ENCODE measurements at places on chromosomes 1 and 21. TPM values are rescaled to one million over a fixed set of nuclear protein-coding genes. Genes with fewer than 3 reads are reported as not detected.

OR2M3 gene
- not detected for total RNA-seq

- H3K36me3 ChIP-seq = no peaks in the 10 kb centered on the region
- H3K27me3 ChIP-seq = peaks cover 55% of the 10 kb centered on the region
- H3K4me3 ChIP-seq = no peak overlapping the region
- H3K4me1 ChIP-seq = peaks cover 6% of the 10 kb centered on the region
- H3K27ac ChIP-seq = no peak overlapping the region
Measured at GRCh38 chr1:20367116-20367585, 76.5 kb downstream of the VWA5B1 start.

- H3K36me3 ChIP-seq = no peaks in the 10 kb centered on the region
- H3K4me3 ChIP-seq = no peak overlapping the region
- no peaks in the 10 kb centered on the region for H3K4me1 ChIP-seq
- H3K27ac ChIP-seq = no peak overlapping the region
Measured at GRCh38 chr1:104259481-104259880, 509.8 kb downstream of the AMY1C start.

DNA sequence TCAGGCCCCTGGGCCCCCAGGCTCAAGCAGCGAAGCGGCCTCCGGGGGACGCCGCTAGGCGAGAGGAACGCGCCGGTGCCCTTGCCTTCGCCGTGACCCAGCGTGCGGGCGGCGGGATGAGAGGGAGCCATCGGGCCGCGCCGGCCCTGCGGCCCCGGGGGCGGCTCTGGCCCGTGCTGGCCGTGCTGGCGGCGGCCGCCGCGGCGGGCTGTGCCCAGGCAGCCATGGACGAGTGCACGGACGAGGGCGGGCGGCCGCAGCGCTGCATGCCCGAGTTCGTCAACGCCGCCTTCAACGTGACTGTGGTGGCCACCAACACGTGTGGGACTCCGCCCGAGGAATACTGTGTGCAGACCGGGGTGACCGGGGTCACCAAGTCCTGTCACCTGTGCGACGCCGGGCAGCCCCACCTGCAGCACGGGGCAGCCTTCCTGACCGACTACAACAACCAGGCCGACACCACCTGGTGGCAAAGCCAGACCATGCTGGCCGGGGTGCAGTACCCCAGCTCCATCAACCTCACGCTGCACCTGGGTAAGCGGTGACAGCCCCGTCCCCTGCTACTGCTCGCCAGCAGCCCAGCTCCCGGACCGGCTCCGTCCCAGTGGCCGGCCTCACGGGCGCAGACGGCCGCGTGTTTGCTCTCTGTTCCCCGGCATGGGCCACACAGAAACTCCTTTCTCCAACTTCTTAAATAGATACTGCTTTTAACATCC is 539 bp downstream of the LAMC1 start:
- peaks cover 11% of the 10 kb centered on the region for H3K4me1 ChIP-seq
- H3K27ac ChIP-seq = no peak overlapping the region
- peaks cover 74% of the 10 kb centered on the region for H3K27me3 ChIP-seq
- peaks cover 3% of the 10 kb centered on the region for H3K36me3 ChIP-seq

DNA sequence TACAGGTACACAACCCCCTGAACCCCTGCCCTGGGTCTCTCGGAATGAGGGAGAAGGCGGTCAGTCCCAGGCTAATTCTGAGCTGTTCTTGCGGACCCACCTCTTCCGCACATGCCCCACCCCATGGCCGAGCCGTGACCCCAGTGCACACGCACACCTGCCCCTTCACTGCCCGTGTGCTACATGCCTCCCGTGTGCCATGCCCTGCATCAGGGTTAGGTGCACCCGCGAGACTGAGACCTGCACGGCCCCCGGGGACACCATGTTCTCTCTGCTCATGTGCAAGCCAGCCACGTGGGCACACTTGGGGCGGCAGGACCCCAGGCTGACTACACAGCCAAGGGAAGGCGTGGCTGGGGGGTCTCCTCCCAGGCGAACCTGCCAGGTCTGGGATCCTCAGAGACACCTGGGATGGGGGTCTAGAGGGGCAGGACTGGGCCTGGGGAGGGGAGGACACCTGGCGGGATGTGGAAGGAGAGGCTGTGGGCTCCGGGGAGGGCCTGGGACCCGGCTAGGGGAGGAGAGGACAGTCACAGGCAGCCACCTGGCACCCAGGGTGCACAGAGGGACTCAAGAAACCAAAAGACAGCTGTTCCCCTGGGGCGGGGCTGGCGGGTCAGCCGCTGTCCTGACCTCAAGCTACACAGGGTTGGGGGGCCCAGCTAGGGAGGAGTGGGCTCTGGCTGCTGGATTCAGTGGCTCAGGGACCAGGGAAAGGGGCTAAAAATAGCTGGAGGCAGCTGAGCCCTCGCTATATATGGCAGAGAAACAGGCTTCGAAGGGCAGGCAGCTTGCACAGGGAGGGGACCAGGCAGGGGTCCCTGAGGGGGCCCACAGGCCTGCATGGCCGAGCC is 133.4 kb downstream of the CASZ1 start:
- no peaks in the 10 kb centered on the region for H3K27me3 ChIP-seq
- H3K4me3 ChIP-seq = no peak overlapping the region
- H3K36me3 ChIP-seq = no peaks in the 10 kb centered on the region
- DNase-seq = no peak

All from activated T-helper 2 cell treated with anti-CD3 and anti-CD28 coated beads, Interferon-gamma antibody, Interleukin-2, Interleukin-4, amounts not matched to agents 10 μg/mL and 5 μg/mL and 100 μg/mL, durations not matched to agents 14 hours and 24 hours and 36 hours (primary cell).